ENCODE measurements at places on chromosomes 7 and 10. TPM values are rescaled to one million over a fixed set of nuclear protein-coding genes. Genes with fewer than 3 reads are reported as not detected.

Gene PON3
- total RNA-seq = not detected

Gene SHTN1
- total RNA-seq = not detected

Gene GBX1
- total RNA-seq = not detected

Gene HPSE2
- not detected for total RNA-seq

Gene ZNF117
- 4.0 TPM for total RNA-seq

Gene PNLIPRP3
- not detected for total RNA-seq

Gene ERVW-1
- not detected for total RNA-seq

Gene TYW1
- 21.0 TPM for total RNA-seq

Gene SSBP1
- 280 TPM for total RNA-seq

Gene TMEM72
- not detected for total RNA-seq

Gene STEAP4
- total RNA-seq = not detected

Gene TMEM236
- 0.04 TPM for total RNA-seq

Gene PFKFB3
- total RNA-seq = 81.9 TPM

Gene NXPH1
- not detected for total RNA-seq

Gene GPC2
- total RNA-seq = 2.8 TPM

Gene NEBL
- 0.51 TPM for total RNA-seq

Gene AKR1C8
- total RNA-seq = not detected

Gene PCDH15
- total RNA-seq = not detected

Gene INHBA
- total RNA-seq = 0.06 TPM

Gene ADARB2
- not detected for total RNA-seq

Gene ANXA8
- total RNA-seq = not detected

Gene AQP1
- total RNA-seq = 0.25 TPM

Gene EMX2
- total RNA-seq = not detected

Gene NUTM2E
- not detected for total RNA-seq

Gene MYO3A
- not detected for total RNA-seq

Gene GPR141
- not detected for total RNA-seq

Gene CUZD1
- 2.2 TPM for total RNA-seq

Gene SPDYE2
- total RNA-seq = not detected

Gene GRM3
- not detected for total RNA-seq

Gene OPN1SW
- not detected for total RNA-seq

Gene INMT
- not detected for total RNA-seq

Gene EPHB4
- 3.5 TPM for total RNA-seq

Gene FFAR4
- total RNA-seq = not detected

Gene SH2B2
- total RNA-seq = 2.5 TPM

Gene VWA2
- total RNA-seq = not detected

Gene MMS19
- 100 TPM for total RNA-seq

Gene CH25H
- not detected for total RNA-seq

Gene ZP3
- 1.6 TPM for total RNA-seq

Gene UNC5B
- 0.15 TPM for total RNA-seq

Gene SLC16A12
- total RNA-seq = not detected

Gene PDE1C
- total RNA-seq = not detected

Gene SLC13A1
- total RNA-seq = not detected

Gene VSTM4
- 0.06 TPM for total RNA-seq

Gene PTPRN2
- total RNA-seq = 0.44 TPM

Gene LRRC61
- 27.3 TPM for total RNA-seq

Gene CHAT
- not detected for total RNA-seq

Gene TRIM8
- total RNA-seq = 71.0 TPM

Gene PKD2L1
- total RNA-seq = not detected

Gene NAT16
- total RNA-seq = not detected

Gene MAGI2
- total RNA-seq = 0.17 TPM

Gene MYH16
- total RNA-seq = not detected

All from activated CD8-positive, alpha-beta memory T cell treated with anti-CD3 and anti-CD28 coated beads for 36 hours (primary cell).